ENCODE measurements at places on chromosomes 2 and 18.

DNA sequence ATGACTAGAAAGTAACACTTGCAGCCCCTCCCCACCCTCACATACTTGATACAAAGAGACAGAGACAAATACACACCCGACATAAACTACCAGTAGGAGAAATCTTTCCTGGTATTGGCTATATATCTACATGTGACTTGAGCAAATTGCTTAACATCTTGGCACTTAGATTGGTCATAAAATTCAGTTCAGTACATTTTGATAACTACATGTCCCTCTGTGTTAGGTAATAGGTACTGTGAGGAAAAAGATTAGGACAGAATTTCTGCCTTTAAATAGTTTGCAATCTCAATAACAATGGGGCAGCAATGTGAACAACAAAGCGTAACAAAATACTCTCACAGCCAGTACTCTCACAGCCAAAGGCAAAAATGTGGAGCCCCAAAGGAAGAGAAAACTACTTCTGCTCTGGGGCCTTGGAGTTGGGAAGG is 670.0 kb upstream of the ACVR2A start:
- DNase-seq = no peak

- no peak for DNase-seq
Observed at GRCh38 chr2:181886192-181886591, 5.3 kb upstream of the ITPRID2 start.

DNA sequence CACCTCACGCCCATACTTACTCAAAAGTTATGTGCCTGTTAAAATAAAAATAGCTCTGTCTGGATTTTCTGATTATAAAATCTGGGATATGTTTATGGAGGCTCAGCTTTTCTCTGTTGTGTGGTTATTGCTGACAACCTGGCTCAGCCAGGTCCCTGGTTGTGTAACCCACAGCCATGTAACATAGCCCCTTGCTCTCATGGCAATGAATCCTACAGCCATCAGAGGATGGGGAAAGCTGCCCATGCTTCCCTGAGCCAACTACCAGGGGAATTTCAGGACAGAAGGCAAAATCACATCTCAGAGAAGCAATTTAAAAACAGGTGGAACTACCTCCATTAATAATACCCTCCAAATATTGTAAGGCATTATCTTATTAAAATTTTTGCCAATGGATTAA is 29.7 kb downstream of the ST8SIA5 start:
- peak; percentile 11 for DNase-seq

- no peak for DNase-seq
Observed at GRCh38 chr2:71544919-71545571, 91.7 kb downstream of the DYSF start.

GRCh38 chr2:129828792-129829191 is 150.7 kb upstream of the RAB6C start:
- DNase-seq = no peak

GRCh38 chr2:128771401-128771800 is 452.7 kb upstream of the HS6ST1 start:
- no peak for DNase-seq

DNA sequence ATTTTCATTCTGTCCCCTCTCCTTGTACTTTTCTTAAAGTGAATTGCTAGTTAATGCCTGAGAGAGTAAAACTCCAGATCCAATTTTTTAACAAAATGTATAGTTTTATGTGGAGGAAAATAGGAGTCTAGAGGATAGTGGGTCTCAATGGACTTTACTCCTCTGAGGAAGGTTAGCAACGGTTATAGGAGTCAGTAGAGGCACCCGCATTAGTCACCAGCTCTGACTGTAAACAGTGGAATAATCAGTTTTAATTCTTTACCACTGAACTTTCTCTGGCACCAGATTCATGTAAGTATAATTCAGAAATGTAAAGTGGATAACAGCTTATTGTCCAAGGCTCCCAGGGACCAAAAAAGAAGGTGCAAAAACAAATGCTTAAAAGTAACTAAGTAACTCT is 38.7 kb upstream of the HNMT start:
- no peak for DNase-seq

DNA sequence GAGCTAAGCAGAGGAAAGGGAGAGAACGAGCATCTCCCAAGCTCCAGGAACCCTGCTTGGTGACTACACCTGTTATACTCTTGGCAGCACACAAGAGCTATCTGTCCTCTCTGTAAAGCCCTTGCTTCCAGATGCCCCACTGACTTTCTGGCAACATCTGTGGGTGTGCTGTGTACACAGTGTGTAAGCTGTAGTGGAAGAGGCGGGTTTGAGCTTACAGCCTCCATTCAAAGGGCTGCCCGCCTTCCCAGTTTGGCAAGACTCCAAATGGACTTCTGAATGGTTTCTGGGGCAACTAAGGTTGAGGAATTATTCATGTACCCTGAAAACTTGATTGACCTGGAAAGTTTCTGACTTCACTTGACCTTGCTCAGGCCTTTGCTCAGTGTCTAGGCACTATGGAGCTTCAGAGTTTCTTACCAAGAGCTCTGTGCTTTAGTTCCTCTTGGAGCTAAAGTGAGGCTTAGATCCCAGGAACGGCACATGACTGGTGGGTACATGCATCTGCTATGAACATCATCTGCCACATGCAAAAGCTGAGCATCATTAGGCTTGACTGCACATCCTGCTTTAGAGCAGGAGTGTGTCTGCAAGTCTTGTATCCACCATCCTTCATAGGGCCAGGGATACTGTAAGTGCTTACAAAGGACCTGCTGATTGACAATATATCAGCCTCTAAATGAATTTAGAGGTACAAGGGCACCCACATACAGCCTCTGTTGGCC is 290.9 kb upstream of the SIX2 start:
- DNase-seq = no peak

GRCh38 chr2:133077269-133077822 is 407.3 kb upstream of the LYPD1 start:
- DNase-seq = no peak

DNA sequence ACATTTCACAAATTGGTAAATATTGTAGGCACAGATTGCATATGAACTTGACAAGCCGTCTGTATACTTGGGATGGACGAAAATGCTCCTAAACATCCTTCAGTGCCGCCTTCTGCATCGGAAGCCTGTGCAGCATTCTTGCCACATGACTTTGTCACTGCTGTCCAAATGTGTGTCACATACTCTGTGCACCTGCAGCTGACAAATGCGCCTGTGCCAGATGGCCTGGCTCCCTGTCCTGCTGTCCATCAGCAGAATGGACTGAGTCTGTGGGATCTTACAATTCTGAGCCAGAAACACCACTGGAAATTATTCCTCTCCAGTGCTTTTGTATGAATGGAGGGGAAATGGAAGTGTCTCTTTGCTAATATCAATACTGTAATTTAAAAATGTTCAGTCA is 89.9 kb downstream of the DCDC2C start:
- DNase-seq = no peak

Measured in mesenteric fat pad (tissue), 1 donor.